Inflammatory macrophage (primary cell): ENCODE measurements at places on chromosomes 4 and X.

- no peak for DNase-seq
Measured at GRCh38 chrX:141469469-141469868, 115.1 kb downstream of the SPANXA1 start.

GRCh38 chr4:106914223-106914622 is 121.9 kb downstream of the DKK2 start:
- DNase-seq = no peak

DNA sequence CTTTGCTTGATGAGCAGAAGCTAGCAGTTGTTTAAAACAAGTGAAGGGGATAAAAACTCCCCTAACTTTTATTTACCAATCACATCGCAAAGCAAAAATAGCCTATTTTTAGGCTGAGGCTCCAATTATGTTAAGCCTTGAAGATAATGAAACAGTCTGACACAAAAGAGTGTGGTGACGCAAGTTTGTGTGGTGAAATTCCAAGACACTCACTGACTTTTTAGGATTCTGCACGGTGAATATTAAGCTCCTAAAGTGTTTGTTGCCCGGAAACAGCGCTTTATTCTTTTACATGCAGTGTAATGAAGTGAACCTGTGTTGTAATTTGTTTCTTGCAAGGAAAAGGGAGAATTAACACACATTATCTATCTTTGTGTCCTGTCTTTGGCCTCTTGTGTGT is 74.8 kb downstream of the POLA1 start:
- DNase-seq = no peak

- DNase-seq = no peak
Measured at GRCh38 chr4:22323691-22324090, 192.2 kb downstream of the ADGRA3 start.

GRCh38 chr4:121701263-121701662 is 4.5 kb upstream of the ANXA5 start:
- no peak for DNase-seq

GRCh38 chr4:37615720-37616063 is 70.5 kb downstream of the RELL1 start:
- no peak for DNase-seq

GRCh38 chr4:150283689-150284088 is 205.4 kb downstream of the DCLK2 start:
- DNase-seq = no peak

- DNase-seq = no peak
Measured at GRCh38 chrX:17292111-17292527, 82.9 kb upstream of the NHS start.

GRCh38 chr4:11489453-11490083 is 60.9 kb upstream of the HS3ST1 start:
- peak; percentile 86 for DNase-seq

GRCh38 chrX:23494741-23495140 is 160.1 kb downstream of the PTCHD1 start:
- no peak for DNase-seq

GRCh38 chrX:121763671-121764070 is 716.3 kb downstream of the GLUD2 start:
- DNase-seq = no peak

- no peak for DNase-seq
Measured at GRCh38 chr4:85514117-85514516, 39.2 kb downstream of the ARHGAP24 start.

DNA sequence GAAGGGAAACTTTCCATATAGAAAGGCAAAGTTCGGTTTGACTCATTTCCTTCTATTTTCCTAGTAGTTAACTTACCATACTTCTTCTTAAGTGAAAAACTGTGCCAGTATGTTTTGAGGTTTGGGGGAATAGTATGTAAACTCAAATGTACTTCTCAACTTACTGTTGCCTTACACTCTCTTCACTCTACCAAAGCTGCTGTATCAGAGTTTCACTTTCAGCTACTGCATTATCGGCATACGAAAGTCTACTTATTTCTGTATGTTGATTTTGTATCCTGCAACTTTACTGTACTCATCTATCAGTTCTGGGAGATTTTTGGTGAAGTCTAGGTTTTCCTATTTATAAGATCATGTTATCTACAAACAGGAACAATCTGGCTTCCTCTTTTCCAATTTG is 932.7 kb downstream of the FAT4 start:
- DNase-seq = no peak

GRCh38 chrX:153706799-153707198 is 17.4 kb downstream of the BCAP31 start:
- DNase-seq = no peak

DNA sequence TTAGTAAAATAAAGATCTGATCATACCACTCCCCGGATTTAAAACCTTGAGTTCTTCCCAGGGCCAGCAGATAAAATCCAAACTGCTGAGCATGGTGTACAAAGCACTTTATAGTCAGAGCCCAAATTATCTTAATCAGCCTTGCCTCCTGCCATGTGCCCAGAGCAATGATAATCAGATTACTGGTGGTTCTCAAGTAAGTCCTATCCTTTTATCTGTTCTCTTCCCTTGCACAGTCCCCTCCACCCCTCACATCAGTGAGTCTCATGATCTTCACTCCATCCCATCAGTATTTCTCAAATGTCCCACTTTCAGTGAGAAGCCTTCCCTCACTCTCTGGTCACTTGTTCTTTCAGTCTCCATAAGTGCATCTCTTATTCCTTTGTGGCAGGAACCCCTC is 22.7 kb downstream of the INTS6L start:
- DNase-seq = no peak

- DNase-seq = no peak
Measured at GRCh38 chr4:172480471-172480870, 667.3 kb downstream of the GALNTL6 start.

DNA sequence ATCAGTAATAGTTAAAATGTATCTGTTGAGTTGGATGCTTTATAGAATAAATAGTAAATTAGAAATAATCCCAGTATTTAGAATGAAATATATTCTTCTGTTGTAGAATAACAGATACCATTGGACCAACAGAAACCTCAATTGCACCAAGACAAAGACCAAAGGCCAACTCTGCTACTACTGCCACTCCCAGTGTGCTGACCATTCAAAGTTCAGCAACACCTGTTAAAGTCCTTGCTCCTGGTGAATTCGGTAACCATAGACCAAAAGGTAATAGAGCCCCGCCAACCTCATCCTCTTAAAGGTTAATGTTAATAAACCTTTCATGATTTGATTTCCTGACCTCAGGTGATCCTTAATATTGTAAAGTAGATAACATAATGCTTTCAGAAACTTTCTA is 73.8 kb downstream of the PAQR3 start:
- DNase-seq = no peak

- DNase-seq = no peak
Measured at GRCh38 chr4:118741301-118741855, 56.2 kb downstream of the METTL14 start.

DNA sequence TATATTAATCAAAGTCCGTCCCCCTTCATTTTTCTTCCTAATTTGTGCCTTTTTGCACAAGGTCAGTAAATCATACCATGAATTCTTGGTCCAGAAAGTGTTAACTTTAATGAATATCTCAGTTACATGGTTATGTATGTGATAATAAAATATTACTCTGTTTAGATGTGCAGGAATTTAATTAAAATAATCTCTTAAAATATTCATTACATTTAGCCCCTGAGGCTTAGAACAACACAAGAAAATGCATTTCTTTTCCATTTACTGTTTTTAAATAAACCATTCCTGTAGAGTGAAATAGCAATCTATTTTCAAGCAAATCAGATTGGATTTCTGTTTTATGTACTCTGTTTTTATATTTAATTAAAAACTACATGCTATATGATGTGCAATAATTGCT is 17.6 kb downstream of the MAB21L2 start:
- no peak for DNase-seq

DNA sequence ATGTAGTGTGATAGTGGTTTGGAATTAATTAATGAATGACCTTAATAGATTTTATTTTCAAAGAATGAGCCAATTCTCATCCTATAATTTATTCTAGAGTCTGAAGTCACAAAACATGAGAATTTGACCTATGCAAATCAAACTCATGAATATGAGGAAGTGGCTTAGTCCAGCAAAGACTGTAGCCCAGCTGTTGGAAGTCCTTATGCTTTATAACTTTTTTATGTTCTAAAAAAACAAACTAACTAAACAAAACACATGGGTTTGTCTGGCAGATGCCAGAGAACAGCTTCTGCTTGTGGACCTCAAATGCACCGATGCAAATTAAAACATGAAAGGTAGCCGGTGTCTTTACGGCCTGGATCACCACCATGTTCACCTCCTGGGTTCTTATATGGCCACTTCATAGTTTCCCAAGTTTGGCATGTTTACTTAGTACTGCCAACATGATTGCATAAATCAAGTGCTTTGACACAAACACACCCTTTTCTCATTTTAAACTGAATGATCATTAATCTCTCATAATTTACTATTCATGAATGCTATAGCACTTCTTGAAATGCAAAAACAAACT is 277.4 kb downstream of the PAPSS1 start:
- DNase-seq = no peak

DNA sequence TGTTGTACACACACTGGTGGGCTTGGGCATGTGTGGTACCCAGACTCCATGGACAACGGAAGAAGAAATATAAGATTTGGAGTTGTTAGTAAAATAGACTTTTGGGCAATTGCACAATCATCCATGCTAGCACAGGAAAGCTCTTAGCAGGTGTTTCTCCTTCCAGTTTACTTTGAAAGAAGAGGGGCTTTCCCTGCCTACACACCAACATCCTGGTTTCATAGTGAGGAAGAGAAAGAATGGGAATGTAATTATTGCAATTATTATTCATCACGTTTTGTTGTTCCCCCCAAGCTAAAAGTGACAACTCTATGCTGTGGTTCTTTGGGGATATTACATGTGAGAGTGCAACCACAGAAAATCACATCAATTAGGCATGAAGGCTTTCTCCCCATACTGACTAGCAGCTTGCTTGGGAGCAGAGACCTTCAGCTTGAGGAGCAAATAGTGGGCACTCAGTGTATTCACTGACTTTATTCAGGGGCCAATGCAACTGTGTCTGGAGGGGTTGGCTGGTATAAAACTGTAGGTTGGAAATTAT is 57.2 kb upstream of the PUDP start:
- no peak for DNase-seq

- no peak for DNase-seq
Measured at GRCh38 chr4:6495296-6495590, 22.8 kb upstream of the PPP2R2C start.
